ENCODE measurements at places on chromosomes 12 and 14.

GRCh38 chr14:88853129-88853528 lies 28.7 kb downstream of the TTC8 start:
- DNase-seq, result no peak

GRCh38 chr14:91286530-91286937 lies 42.0 kb upstream of the GPR68 start:
- peak; percentile 80 for DNase-seq

- no peak for DNase-seq
Measured at GRCh38 chr12:42510823-42511222, 78.7 kb downstream of the PRICKLE1 start.

- DNase-seq, result no peak
Measured at GRCh38 chr14:51619561-51619960, 32.1 kb upstream of the FRMD6 start.

GRCh38 chr12:107131832-107132616 lies 38.7 kb upstream of the CRY1 start:
- DNase-seq, result peak; percentile 46

Data from endothelial cell (in vitro differentiated cells).